ENCODE measurements at places on chromosomes 12 and 14.
A peak's percentile ranks its signal among the peaks of the same experiment; 100 is the strongest.

DNA sequence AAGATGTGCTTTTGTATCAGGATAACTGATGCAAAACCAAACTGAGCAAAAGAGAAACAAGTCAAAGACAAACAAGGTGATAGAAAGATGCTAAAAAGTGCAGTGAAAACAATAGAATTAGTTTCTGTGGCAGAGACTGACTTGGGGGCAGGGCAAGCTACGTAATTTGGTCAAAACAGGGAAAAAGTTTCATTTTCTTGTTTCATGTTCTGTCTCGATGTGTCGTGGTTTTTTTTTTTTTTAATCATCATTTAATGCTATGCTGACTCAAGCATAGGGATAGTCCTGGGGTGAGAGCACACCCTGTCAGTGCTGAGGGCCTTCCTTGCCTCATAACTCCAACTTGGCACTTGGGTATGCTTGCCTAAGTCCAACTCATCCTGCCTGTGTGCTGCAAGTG lies 144.1 kb upstream of the PTPRQ start:
- DNase-seq: no peak

- no peak for DNase-seq
These were observed 269.9 kb downstream of the ADAMTS20 start for GRCh38 chr12:43282106-43282505.

DNA sequence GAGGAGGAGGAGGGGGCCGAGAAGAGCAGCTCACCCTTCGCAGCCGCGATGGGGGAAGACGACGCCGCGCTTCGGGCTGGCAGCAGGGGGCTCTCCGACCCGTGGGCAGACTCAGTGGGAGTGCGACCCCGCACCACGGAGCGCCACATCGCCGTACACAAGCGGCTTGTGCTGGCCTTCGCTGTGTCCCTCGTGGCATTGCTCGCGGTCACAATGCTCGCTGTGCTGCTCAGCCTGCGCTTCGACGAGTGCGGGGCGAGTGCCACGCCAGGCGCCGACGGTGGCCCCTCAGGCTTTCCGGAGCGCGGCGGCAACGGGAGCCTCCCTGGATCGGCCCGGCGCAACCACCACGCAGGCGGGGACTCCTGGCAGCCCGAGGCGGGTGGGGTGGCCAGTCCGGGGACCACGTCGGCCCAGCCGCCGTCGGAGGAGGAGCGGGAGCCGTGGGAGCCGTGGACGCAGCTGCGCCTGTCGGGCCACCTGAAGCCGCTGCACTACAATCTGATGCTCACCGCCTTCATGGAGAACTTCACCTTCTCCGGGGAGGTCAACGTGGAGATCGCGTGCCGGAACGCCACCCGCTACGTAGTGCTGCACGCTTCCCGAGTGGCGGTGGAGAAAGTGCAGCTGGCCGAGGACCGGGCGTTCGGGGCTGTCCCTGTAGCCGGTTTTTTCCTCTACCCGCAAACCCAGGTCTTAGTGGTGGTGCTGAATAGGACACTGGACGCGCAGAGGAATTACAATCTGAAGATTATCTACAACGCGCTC lies 745 bp downstream of the TRHDE start:
- DNase-seq: no peak

DNA sequence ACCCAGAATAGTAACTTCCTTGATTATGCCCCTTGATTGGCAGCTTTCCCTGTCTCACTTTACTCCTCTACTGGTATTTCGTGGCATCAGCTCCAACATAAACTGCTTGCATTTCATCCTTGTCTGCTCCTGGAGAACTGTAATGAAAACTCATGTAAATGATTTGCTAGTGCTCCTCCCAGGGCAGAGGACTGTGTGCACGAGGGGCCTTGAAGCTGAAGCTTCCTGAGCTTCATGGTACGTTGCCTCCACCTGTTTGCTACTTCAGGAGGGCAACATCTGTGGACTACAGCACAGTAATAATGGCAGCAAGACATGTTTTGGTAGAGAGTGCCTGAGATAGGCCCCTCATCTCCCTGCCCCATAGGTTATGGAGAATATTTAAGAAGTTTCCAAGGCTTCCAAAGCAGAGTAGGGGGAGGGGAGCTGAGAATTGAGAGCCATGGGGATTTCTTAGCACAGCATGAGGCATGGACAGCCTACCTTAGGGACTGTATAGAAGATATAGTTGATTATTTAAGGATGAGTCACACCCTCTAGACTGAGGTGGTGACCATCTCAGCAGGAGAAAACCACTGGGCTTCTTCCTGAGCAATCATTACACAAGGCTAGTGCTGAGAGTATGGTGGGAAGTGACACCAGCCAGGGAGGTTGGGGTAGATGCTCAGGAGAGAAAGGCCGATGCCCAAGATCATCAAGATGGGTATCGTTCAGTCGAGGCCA lies 29.5 kb downstream of the CCDC198 start:
- no peak for DNase-seq

GRCh38 chr14:100386121-100386520 lies 63.0 kb downstream of the SLC25A47 start:
- DNase-seq: no peak

DNA sequence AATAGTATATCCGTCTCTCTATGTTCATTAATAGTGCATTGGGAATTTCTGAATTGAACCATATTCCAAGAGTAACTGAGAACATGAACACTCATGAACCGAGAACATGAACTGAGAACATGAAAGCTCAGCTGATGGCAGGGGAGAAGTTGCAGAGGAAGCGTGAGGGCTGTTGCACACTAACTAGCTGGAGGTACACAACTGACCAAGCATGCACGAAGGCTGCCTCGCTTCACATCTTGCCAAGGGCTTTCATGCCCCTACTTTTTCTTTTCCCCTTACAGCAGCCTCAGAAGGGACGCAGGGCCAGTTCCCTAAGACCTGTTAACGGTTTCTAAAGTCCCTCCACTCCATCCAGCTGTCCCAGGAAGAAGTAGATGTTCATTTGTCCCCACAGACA lies 4.3 kb downstream of the RNASE1 start:
- DNase-seq: no peak

- DNase-seq: no peak
These were observed 224.3 kb upstream of the NAV3 start for GRCh38 chr12:77606348-77606747.

DNA sequence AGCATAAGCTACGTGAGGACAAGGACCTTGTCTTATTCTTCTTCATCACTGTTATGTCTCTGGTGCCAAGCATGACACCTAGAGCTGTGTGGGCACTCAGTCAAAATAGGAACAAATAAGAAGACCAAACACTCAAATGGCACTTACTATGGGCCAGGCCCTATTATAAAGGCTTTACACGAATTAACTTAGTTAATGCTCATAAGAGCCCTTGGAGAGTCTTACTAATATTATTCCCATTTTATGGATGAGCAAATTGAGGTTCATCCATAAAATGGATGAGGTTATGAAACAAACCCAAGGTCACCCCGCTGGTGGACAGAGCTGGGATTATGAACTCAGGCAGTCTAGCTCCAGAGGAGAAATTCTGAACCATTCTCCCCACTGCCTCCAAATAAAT lies 47.7 kb downstream of the ISCA2 start:
- DNase-seq: no peak

- peak; percentile 78 for DNase-seq
These were observed 626.6 kb upstream of the TMEM132C start for GRCh38 chr12:127640181-127640886.

GRCh38 chr12:19988459-19988873 lies 379.9 kb upstream of the PDE3A start:
- peak; percentile 40 for DNase-seq

Data from GM04504 (cell line).